HTR-8/SVneo (cell line): ENCODE measurements at places on chromosomes 7 and 10.

GRCh38 chr7:75965617-75966016, 28.8 kb downstream of the TMEM120A start:
- no peak for DNase-seq

DNA sequence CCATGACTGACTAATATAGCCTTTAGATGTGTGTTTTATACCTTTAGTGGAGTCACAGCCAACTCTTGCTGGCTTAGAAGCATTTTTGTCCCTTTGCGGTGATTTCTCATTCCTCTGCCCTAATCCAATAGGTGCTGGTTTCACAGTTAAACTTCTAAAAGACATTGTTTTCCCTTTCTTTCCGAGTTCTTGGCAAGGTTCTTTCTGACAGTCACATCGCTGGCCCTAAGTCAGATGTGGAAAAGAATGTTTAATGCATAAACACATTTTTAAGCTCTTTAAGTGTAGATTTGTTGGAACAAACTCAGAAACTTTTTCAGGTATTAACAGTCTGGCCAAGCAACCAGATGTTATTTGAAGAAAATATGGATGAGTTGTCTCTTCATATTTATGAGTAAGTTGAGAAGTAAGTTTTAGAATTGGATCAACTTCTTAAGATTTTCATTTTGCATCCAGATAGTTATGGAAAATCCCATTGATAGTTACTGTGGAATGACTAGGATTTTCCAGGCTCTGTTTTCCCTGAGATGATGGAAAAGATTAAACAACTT, 4.1 kb downstream of the EPDR1 start:
- DNase-seq = no peak

DNA sequence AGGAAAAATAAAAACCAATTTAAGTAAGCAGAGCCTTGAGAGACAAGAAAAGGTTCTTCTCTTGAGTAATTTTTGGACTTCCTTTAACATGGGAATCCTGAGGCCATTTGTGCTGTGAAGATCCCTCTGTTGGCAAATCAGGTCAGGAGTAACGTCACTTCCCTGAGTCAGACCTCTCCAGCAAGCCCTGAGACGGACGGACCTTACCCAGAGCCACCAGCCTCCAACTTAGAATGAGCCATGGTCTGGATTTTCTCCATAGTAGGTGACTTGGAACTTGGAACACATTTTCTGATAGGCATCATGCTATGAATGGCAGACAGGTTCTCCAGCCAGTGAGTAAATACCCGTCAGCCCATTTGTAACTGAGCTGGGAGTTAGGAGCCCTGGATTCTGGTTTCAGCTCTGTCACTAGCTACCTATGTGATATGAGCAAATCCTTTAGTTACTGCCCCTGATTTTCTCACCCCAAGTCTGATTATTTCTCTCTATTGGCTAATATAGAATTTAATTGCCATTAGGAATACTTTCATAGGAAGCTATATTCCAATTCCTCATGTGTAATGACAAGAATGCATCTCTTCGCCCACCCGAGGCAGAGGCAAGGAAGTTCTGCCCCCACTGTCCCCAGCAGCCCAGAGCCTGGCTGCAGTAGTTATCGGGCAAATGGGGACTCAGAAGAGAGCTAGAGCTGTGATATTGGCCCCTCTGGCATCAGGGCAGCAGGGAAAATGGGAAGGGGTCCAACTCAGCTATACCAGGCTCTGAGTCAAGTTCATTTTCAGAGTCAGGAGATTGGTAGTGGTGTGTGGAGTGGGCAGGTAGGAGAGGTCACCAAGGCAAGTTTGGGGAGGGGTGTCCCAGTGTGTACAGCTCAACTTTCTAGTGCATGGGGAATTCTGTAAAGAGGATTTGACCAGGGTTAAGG, 153.7 kb upstream of the AGK start:
- DNase-seq = no peak

DNA sequence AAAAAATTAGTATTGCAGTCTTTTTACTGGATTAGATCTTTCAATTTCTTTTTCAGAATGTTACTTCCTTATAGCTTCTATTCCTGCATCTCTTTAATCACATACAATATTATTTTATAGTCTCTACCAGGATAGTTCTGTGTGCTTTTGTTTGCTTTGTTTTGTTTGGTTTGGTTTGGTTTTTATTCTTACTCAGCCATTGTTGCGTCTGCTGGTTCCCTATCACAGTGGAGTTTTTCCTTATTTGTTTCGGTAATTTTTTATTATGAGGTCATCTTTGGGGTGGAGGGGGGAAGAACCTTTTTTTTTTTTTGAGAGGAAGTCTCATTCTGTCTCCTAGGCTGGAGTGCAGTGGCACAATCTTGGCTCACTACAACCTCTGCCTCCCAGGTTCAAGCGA, 9.0 kb upstream of the BAIAP2L1 start:
- DNase-seq = no peak

DNA sequence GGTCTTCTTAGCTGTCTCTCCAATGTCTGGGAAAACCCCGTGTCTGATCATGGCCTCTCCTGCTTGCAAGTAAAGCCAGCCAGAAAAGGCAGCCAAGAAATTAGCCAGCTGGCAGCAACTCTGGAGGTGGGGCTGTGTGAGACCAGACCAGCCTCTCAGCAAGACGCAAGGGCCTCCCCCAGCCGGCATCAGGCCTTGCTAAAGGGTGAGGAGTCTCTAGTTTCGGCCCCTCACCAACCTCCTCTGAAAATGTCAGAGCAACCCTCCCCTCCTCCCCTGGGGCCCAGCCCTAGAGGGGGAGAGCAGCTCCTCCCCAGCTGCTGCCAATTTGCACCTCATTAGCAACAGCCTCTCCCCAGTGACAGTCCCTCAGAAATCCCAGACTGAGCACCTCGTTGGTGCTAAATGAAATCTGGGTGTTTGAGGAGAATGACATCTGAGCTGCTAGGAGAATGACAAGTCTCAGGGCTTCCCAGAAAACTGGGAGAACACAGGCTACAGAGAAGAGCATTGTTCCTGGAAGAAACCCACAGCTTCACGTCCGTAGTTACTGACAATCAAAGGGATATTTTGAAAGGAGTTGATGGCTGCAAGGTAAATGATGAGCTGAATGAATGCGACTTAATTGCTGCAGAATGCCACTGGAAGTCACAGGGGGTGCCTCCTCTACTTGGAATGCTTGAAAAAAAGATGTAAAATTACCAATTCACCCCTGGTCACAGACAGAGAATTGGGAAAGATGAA, 25.9 kb downstream of the DGKI start:
- no peak for DNase-seq

- DNase-seq = peak; percentile 6
Measured at GRCh38 chr10:58017719-58018367, 249.9 kb downstream of the IPMK start.

GRCh38 chr10:98539578-98539977, 92.8 kb upstream of the HPS1 start:
- no peak for DNase-seq

- no peak for DNase-seq
Measured at GRCh38 chr10:53702489-53702888, 929.9 kb upstream of the MBL2 start.

DNA sequence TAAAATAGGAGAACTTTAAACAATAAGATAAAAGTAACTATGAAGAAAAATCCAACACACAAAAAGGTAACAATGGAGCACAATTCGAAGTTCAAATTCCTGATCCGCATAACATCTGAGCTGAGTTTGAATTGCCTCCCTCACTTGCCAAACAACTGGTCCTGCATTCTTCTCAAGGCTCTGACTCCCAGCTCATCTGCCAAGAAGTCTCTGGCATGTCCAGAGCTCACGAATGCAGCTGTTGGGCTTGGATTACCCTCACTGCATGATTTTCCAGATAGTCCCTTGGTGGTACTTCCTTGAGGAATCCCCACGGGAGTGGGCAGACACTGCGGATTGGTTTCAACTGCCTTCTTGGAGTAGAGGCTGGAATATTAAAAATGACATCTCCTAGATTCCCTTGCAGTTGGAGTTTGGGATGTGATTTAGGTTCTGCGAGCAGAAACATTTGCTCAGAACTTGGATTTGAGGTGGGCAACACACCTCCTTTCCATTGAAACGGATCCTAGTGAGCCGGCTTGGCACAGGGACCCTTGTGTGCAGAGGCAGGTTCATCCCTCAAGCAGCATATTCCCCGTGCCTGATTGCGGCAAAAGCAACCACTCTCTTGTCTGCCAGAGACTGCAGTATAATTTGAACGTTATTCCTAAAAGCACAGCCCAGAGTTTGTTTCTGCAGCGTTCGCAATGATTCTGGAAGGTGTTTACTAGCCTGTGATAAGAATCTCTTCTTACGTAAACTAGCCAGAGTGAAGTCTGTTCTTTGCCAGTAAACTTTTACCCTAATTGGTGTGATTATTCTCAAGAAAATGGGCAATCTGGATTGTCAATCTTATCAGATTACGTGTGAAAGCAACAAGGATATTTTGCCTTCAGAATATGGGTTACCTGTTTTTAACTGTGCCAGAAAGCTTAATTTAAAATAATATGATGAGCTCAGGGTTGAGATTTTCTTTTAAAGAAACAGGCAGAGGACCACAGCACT, 23.4 kb upstream of the PRKCQ start:
- no peak for DNase-seq

GRCh38 chr7:19051767-19052375, 65.6 kb downstream of the TWIST1 start:
- DNase-seq = peak; percentile 12
